ENCODE measurements at places on chromosomes 5 and 9.

GRCh38 chr5:78638423-78638822, 10.1 kb downstream of the LHFPL2 start:
- no peak for DNase-seq

DNA sequence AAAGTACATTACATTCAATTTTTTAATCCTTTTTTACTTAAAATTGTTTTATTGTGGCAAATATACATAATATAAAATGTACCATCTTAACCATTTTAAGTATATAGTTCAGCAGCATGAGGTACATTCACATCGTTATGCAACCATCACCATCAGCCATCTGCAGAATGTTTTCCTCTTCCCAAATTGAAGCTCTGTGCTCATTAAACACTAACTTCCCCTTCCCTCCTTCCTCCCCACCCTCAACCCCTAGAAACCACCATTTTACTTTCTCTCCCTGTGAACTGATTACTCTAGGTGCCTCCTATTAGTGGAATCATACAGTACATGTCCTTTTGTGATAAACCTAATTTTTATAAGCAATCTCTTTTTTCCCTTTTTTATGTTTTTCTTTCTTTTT, 15.6 kb downstream of the TEX53 start:
- no peak for DNase-seq

GRCh38 chr5:154444556-154445421, 1.0 kb upstream of the SAP30L start:
- no peak for DNase-seq

- peak; percentile 40 for DNase-seq
These were observed 22.1 kb upstream of the STXBP1 start for GRCh38 chr9:127589955-127590370.

- DNase-seq = no peak
These were observed 136.9 kb downstream of the OLFM1 start for GRCh38 chr9:135224286-135224877.

- DNase-seq = no peak
These were observed 18.9 kb downstream of the ASPN start for GRCh38 chr9:92463387-92463786.

DNA sequence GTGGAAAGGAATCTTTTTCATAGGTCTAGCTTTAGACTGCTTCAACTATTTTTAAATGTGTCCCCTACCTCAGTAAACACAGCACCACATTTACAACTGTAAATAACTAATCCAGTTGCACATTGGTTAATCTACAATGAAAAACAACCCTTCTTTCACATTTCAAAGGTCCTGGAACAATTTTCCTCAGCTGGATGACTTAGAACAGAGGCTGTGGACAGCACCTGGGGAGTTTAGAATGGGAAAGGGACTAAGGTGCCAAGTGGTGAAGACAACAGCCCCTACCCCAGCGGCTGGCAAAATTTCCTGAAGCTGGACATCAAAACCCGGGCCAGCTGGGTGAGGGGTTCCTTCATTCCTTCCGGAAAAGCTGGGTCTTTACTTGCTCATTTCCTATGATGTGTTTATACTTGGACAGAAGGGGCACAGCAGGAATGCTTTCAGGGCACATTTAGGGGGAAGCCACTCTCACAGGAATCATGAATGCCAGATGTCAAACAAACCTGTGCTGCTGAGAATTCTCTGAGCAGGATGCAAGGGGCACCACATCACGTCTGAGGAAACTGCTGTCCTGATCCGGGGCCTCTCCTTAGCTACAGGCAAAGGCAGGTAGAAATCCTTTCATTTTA, 158.3 kb downstream of the NR2F1-AS1 start:
- DNase-seq = no peak

DNA sequence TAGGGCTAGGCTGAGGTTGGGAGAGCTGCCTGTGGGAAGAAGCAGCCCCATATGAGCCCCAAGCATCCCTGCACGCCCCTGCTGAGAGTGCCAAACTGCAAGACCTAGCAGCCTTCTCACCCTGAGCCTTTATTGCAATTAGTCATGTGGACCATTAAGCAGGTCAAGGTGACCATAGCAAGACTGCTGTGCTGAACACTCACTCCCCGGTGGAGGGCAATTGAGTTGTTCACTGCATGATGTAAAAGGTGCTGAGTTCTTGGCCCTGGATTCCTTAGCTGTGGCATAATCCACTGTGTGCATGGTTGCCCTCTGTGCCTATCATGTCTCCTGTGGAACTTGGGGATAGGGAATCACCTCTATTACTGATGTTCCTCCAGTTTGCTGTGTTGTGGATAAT, 131.1 kb downstream of the FOXD1 start:
- no peak for DNase-seq

DNA sequence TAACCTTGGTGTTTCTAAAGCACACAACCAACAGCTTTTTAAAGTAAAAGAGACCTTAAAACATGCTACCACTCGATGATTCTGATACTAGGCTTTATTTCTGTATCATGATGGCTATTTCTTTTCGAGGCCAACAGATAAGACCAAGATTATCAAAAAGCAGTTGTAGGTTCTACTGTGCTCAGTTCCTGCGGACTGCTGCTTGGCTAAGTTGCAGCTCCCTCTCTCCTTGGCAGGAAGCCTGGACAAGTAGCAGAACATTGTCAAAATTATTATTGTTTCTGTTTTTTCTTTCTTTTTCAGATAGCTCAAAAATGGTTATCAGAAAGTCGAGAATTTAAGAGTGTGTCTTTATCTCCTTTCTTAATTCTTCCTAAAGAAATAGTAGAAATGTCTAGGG, 607.6 kb downstream of the PTPRD start:
- no peak for DNase-seq

DNA sequence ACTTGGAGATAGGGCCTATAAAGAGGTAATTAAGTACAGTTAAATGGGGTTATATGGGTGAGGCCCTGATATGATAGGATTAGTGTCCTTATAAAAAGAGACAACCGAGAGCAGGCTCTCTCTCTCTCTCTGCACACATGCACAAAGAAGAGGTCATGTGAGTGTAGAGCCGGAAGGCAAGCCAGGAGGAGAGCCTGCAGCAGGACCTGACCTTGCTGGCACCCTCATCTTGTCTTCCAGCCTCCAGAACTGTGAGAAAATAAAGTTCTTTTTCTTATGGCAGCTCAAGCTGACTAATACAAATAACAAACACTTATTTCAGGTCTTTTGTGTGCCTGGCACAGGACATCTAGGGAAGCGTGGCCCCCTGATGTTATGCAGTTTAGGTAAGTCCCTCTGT, 62.1 kb downstream of the ARHGAP26 start:
- no peak for DNase-seq

GRCh38 chr5:15664961-15665360, 165.0 kb downstream of the FBXL7 start:
- DNase-seq = no peak

GRCh38 chr9:110444911-110445310, 107.2 kb upstream of the TXNDC8 start:
- no peak for DNase-seq

GRCh38 chr9:35286381-35286780, 124.6 kb downstream of the UNC13B start:
- DNase-seq = no peak

- DNase-seq = no peak
These were observed 2.4 kb downstream of the PRR16 start for GRCh38 chr5:120466341-120467006.

GRCh38 chr9:101311758-101312420, 72.9 kb downstream of the BAAT start:
- peak; percentile 5 for DNase-seq

DNA sequence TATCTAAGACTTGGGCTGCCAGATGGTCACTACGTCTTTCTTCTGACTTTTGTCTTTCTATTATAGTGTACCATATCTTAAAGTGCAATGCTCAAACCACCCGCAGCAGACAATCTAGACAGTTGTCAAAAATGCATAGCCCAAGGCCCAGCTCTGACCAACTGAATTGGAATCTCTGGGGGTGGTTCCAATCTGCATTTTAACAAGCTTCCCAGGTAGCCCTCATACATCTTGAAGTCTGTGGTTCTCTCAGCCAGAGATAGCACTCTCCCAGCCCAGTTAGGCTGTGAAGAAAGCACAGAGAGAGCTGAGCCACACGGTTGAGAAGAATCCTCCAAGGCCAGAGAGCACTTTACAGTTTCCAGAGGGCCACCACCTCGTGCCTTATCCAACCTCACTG, 128.2 kb upstream of the HAND1 start:
- DNase-seq = no peak

GRCh38 chr5:114358329-114358728, 3.5 kb upstream of the KCNN2 start:
- DNase-seq = no peak

- no peak for DNase-seq
These were observed 283.2 kb downstream of the SH3GL2 start for GRCh38 chr9:17862101-17862500.

DNA sequence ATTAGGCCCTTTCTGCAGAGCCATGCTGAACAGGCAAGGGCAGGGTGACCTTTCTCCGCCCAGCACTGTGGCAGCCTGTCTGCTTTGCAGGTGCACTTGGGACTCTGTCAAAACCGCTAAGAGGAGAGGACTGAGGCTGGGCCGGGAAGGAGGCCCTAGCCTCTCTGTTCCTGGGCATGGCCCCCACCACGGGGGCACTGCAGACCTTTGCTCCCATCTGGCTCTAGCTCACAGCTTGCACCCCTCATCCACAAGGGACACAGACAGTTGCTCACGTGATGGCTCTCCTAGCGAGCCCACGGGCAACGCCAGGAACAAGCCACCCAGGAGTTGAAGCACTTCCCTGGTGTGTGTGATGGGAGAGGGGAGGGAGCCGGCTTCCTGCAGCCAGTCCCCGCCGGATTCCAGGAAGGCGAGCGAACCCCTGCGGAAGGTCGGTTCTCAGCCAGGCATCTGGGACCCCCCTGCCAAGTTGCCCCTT, 43.0 kb upstream of the FCN1 start:
- DNase-seq = no peak

DNA sequence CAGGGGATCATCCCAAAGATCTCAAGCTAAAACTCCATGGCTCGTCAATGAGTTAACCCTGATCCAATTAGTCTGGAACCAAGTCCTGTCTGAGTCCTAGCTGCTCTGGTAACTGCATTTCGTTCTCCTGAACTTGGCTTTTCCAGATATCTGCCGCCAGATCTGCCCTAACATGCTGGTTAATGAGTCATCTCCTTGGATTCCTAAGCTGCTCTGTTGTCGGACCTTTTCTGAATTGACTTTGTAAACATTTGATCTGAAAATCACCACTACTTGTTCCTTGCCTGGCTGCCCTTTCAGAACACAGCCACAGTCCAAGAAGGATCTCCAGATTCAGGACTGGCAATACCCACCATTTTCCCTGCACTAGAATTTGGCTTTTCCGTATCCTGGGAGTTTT, 473.0 kb downstream of the ZSWIM6 start:
- no peak for DNase-seq

DNA sequence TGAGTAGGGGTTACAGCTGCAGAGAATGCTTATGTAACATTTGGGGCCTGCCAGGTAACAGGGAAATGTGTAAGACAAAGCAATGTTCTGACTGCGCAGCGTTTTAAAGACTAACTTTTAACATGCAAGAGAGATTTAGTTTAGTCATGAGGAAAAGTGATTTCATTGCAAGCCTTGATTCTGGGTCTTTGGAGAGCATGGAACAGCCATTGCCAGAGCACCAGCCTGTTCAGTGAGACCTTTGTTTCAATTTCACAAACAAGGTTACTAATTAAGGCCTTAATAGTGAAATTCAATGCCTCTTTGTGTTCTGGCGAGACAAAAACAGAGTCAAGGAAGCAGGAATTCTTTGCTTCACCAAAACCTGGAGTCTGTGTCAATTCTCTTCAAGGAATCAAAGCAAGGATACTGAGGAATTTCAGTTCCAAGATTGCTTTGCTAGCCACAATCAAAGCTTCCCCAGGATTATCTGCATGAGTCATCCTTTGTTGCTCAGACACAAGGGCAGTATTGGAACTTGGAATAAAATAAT, 14.4 kb downstream of the CKMT2 start:
- DNase-seq = no peak

- no peak for DNase-seq
These were observed 157.8 kb upstream of the RASEF start for GRCh38 chr9:83220730-83221129.

DNA sequence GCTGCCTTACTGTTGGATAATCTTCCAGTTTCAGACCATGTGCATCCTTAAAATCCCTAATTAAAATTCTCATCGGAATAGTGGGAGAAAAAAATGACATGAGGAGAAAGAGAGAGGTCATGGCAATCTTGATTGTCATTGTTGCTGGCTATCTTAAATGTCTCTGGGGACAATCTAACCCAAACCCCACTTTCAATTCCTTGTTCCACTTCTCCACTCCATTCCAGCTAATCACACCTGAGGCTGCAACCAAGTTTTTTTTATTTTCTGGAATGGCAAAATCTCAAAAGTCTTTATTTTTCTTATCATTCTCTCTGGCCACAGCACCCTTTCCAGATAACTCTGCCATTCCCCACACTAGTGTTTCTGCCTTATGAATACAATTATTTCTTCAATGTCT, 171.9 kb upstream of the RASA1 start:
- DNase-seq = no peak

DNA sequence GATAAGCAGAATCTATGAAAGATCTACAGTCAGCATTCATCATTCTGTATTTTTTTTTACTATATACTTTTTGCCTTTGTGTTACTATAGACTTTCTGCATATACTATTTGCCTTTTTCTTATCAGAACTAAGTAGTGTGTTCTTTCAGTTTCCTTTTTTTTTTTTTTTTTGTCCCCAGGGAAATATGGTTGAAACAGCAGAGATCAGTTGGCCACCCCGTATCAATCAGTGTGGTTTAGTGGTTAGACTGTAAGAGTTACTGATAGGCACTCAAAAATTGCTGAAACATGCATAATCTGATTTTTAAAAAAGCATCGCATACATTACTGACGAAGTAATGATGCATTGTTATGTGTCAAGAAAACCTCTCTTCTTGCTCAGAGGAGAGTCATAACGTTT, 990.8 kb upstream of the EDIL3 start:
- no peak for DNase-seq

GRCh38 chr9:78577156-78577906, 280.4 kb downstream of the PSAT1 start:
- DNase-seq = no peak

GRCh38 chr5:98564836-98565235, 208.6 kb upstream of the RGMB start:
- no peak for DNase-seq

DNA sequence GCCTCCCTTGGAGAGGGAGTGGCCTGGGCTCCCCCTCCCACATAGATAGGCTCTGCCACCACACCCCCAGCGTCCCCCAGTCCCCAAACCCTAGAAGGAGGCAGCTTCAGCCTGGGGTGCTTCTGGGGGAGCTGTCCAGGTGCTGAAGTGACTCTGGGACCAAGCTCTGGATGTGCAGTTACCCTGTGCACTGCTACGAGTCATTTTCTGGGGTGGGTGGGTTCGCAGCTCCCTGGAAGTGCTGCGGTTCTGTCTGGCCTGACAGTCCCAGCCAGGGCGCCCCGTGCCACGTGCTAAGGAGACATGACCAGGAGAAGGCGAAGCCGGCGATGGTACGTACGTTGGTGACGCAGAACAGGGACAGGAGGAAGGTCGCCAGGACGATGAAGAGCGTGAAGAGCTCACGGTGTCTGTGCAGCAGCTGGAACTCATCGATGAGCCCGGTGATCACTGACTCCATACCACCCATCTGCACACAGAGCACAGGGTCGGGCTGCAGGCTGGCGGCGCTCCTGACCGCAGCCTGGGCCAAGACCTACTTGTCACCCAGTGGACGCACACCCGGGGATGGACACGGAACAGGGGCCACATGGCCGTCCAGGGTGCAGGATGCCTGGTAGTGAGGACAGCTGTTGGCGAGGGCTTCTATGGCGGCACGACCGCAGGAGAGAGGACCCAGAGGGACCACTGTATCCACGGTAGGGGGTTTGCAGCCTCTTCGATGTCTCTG, 35.7 kb downstream of the SLC6A3 start:
- DNase-seq = no peak
